ENCODE measurements at places on chromosomes 6 and 20. TPM values are rescaled to one million over a fixed set of nuclear protein-coding genes. Genes with fewer than 3 reads are reported as not detected.

MOXD1 gene
- 5.0 TPM for total RNA-seq

NSFL1C gene
- 170 TPM for total RNA-seq

TAB2 gene
- 14.7 TPM for total RNA-seq

DNA sequence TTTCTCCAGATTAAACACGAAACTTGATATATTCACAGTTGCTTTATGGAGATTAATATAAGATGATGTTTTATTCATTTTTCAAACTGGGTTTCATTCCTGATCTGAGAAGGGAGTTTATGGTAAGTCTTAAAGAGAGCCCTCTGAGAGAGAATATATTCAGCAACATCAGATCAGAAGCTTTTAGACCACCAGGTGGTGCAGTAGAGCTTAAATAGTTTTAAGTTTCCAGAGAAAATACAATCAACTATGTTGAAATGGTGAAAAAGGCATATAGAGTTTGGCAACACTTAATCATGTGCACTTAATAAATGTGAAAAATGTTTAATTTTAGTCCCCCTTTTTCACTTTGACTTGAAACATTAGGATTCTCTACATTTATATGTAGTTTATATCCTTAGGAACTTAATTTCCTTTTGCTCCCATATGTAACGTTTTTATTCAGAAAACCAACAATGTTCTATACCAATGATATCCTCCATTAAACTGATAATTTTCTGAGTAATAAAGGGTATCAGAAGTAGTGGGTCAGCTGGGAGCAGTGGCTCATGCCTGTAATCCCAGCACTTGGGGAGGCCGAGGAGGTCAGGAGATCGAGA, 86.4 kb upstream of the CLDN20 start:
- H3K4me3 ChIP-seq: no peak overlapping the region
- H3K27ac ChIP-seq: no peak overlapping the region
- 0 out of 2 replicates have a peak, but pooled peaks cover 4% of the 10 kb centered on the region for H3K4me1 ChIP-seq
- DNase-seq: peak; percentile 83
- H3K36me3 ChIP-seq: no peaks in the 10 kb centered on the region

GRCh38 chr6:44304282-44305199, 8.6 kb downstream of the AARS2 start:
- H3K4me3 ChIP-seq: no peak overlapping the region
- no peaks in the 10 kb centered on the region for H3K27me3 ChIP-seq
- H3K36me3 ChIP-seq: peaks cover 41% of the 10 kb centered on the region
- no peak overlapping the region for H3K27ac ChIP-seq
- peak; percentile 35 for DNase-seq
- no peaks in the 10 kb centered on the region for H3K4me1 ChIP-seq

- H3K36me3 ChIP-seq: no peaks in the 10 kb centered on the region
- no peak overlapping the region for H3K27ac ChIP-seq
- H3K4me1 ChIP-seq: no peaks in the 10 kb centered on the region
- peaks cover 19% of the 10 kb centered on the region for H3K27me3 ChIP-seq
These were observed 222.9 kb upstream of the DEFB112 start for GRCh38 chr6:50272611-50273010.

DNA sequence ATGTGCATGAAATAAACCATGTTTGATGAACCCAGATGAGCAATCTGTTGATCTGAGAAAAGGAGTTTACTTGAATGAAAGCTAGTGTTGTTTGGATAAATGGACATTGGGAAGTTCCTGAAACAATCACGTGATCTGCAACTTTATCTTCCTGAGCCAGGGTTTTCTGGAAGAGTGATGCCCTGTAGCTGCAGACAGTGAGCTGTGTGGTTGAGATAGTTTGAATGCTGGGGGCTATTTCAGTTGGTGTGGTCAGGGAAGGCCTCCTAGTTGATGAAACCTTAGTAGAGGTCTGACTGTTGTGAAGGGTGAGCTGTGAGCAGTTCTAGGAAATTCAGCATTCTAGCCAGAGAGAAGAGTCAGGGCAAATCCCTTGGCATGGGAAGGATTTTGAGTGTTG, 643.7 kb downstream of the UTRN start:
- H3K27me3 ChIP-seq: no peaks in the 10 kb centered on the region
- H3K4me1 ChIP-seq: no peaks in the 10 kb centered on the region
- H3K27ac ChIP-seq: 0 out of 2 replicates have a peak overlapping the region, but pooled peaks have one; percentile 11
- no peak overlapping the region for H3K4me3 ChIP-seq
- DNase-seq: no peak

GRCh38 chr6:167951781-167952511, 45.5 kb upstream of the KIF25 start:
- H3K36me3 ChIP-seq: peaks cover 6% of the 10 kb centered on the region
- peaks cover 10% of the 10 kb centered on the region for H3K4me1 ChIP-seq
- DNase-seq: no peak
- no peak overlapping the region for H3K27ac ChIP-seq

WFDC10B gene
- total RNA-seq: not detected

GRCh38 chr6:1580585-1580984, 29.1 kb upstream of the FOXC1 start:
- H3K27ac ChIP-seq: no peak overlapping the region
- H3K36me3 ChIP-seq: no peaks in the 10 kb centered on the region
- peaks cover 31% of the 10 kb centered on the region for H3K27me3 ChIP-seq
- no peak for DNase-seq
- no peaks in the 10 kb centered on the region for H3K4me1 ChIP-seq

GRCh38 chr6:160139420-160139851, 17.8 kb downstream of the SLC22A1 start:
- H3K27me3 ChIP-seq: no peaks in the 10 kb centered on the region
- H3K4me3 ChIP-seq: no peak overlapping the region
- H3K4me1 ChIP-seq: peaks cover 31% of the 10 kb centered on the region
- peak overlapping the region; percentile 70 for H3K27ac ChIP-seq
- peak; percentile 81 for DNase-seq
- H3K36me3 ChIP-seq: no peaks in the 10 kb centered on the region

Measured in PC-3 (cell line).